Ovary (tissue), 10 donors: ENCODE measurements at places on chromosomes 2 and 18.

DNA sequence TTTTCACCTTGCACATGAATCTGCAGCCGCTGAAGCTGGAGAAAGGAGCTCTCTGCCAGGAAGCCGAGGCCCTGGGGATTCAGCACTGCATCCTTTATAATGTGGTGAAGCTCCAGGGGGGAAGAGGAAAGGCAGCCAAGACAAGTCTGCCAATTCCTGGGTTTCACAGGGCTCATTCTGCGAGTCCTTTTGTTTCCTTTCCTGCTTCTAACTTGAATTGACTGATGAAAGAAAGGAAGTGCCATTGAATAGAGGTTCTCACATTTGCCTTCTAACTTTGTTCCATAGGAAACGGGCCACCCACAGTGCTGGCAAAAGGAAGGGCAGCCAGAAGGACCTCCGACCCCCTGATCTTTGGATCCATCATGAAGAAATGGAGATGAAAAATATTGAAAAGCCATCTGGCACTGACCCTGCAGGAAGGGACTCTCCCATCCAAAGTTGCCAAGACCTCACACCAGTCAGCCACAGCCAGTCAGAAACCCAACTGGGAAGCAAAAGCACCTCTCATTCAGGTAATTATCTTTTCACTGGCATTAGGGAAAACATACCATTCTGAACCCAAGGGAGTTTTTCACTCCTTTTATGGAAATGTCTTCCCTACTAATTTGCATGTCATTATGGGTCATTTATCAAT lies 765.4 kb downstream of the MBD2 start:
- no peak for DNase-seq

GRCh38 chr2:41167014-41167413 lies 715.1 kb upstream of the SLC8A1 start:
- DNase-seq, result no peak

- peak; percentile 68 for DNase-seq
Measured at GRCh38 chr2:226791056-226791486, 8.5 kb downstream of the IRS1 start.

- DNase-seq, result no peak
Measured at GRCh38 chr2:170310876-170311502, 133.0 kb downstream of the MYO3B start.

GRCh38 chr2:39717067-39717466 lies 51.4 kb downstream of the TMEM178A start:
- no peak for DNase-seq

DNA sequence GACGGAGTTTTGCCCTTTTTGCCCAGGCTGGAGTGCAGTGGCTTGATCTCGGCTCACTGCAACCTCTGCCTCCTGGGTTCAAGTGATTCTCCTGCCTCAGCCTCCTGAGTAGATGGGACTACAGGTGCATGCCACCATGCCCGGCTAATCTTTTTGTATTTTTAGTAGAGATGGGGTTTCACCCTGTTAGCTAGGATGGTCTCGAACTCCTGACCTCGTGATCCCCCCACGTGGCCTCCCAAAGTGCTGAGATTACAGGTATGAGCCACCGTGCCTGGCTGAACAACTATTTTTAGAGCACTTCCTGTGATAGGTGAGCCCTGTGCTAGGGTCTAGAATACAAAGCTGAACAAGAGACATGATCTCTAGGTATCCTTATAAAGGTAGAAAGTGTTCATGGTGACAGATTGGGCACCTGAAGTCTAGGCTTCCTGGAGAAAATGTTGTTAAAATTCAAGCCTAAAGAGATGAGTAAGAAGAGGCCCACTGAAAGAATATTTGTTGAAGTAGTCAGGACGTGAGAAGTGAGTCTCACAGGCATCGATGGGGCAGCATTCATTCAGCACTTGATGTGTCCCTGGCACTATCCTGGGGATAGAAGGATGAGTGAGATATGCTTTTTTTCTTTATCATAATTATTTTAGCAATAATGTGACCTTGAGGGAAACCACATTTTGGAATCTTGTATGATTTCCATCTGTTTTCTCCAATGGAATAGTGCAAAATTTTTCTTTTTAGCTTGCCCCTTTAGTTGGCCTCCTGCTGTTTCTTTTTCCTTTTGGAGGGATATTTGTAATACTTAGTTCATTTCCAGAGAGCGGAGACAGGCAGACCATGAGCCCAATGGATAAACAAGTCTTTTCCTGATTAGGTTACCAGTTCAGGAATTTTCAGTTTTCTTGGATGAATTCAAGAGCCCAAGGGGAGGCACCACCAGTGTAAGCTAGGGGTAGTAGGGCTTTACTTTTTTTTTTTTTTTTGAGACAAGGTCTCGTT lies 5.1 kb downstream of the ZNF236 start:
- no peak for DNase-seq

GRCh38 chr2:109510136-109511028 lies 103.4 kb downstream of the SEPTIN10 start:
- peak; percentile 83 for DNase-seq

GRCh38 chr2:201532686-201533304 lies 81.3 kb downstream of the STRADB start:
- no peak for DNase-seq

GRCh38 chr2:231117922-231118613 lies 6.8 kb downstream of the HTR2B start:
- DNase-seq, result no peak

DNA sequence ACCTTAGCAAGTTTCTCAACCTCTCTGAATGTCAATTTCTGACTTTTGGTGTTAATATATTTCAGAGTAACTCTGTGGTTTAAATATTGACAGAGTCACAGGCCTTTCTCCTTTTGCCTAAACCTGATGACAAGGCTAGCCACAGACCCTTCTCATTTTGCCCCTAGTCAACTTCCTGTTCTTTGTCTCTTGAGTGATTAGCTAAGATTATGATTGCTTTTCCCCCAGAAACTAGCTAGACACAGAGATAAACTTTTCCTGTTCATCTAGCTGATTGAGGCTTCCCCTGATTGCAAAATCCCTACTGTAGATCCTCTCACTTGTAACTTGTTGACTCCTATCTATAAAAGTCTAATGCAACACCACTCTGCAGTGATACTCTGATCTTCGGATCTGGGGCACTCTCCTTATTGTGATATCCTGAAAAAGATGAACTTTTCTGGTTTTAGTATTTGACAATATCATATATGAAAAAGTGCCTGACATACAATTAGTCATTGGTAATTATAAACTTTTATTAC lies 241.4 kb downstream of the ZNF385B start:
- no peak for DNase-seq

- no peak for DNase-seq
Measured at GRCh38 chr2:240421381-240421780, 14.1 kb upstream of the GPC1 start.

GRCh38 chr2:12005886-12006681 lies 259.7 kb downstream of the LPIN1 start:
- DNase-seq, result no peak

DNA sequence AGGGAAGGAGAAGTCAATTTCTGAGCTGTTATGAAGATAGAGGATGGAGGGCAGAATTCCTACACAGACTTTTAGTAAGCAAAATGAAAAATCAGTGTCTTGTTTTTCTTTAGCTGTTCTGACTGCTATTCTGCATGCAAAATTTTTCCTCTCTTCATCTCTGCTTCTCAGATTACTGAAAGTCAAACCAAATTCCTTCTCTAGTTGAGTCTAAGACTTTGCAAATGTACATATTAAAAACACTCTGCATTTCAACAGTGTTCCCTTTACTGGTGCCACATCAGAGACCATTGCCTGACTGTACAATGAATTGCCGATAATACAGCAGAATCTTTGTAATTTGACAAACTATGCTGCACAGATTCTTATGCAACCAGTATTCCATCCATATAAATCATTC lies 198.8 kb downstream of the EXOC6B start:
- DNase-seq, result no peak

DNA sequence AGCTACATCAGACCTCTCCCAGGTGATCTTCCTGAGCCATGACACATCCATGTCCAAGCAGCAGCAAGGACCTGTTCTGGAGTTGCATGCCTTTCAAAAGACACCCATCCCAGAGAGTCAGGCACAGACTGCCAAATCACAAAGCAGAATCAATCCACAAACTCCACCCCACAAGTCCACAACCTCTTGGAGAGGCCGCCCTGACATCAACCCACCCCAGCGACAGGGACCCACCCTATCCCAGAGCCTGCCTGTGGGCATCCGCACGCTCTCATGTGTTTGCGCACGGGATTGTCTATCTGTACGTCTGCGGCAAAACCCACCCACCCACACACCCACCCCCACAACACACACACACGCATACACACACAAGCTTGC lies 11.9 kb downstream of the SMAD7 start:
- DNase-seq, result no peak

DNA sequence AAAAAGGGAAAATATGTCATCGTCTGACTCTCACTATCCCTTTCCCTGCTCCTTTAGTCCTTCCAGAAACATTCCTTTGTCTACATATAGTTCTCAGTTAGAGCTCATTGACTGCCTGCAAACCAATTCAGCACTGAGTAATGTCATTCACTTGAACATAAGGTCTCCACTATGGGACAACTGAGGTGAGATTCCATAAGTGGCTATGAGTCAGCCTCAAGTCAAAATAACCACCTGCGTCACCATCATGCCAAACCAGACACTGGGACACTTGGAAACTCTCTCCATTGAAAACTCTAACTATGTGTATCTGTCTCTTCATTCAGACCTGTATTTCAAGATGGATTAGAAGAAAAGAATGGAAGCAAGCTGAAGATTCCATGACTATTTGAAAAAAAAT lies 878.0 kb upstream of the PIK3C3 start:
- no peak for DNase-seq

GRCh38 chr2:61948661-61949457 lies 43.4 kb downstream of the COMMD1 start:
- DNase-seq, result no peak

DNA sequence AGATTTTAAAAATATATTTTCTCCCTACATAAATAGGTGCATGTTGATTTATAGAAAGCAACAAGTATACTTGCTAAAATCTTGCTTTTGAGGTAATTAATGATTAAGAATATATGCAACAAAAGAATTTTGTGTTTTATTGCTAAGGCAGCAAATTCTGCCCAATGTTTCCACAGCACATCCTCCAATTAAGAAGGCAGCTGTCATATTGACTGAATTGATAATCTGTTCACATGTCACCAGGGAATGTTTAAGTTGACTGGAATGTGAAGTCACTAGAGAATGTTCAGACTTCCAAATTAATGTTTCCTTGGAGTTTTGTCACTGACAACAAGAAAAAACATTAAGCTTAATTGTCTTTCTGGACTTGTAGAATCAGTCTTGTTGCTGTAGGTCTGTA lies 1602.7 kb upstream of the SLC39A10 start:
- no peak for DNase-seq

GRCh38 chr18:9101730-9102507 lies 580 bp upstream of the NDUFV2 start:
- no peak for DNase-seq

GRCh38 chr18:56035546-56035945 lies 447.6 kb upstream of the TCF4 start:
- DNase-seq, result no peak

DNA sequence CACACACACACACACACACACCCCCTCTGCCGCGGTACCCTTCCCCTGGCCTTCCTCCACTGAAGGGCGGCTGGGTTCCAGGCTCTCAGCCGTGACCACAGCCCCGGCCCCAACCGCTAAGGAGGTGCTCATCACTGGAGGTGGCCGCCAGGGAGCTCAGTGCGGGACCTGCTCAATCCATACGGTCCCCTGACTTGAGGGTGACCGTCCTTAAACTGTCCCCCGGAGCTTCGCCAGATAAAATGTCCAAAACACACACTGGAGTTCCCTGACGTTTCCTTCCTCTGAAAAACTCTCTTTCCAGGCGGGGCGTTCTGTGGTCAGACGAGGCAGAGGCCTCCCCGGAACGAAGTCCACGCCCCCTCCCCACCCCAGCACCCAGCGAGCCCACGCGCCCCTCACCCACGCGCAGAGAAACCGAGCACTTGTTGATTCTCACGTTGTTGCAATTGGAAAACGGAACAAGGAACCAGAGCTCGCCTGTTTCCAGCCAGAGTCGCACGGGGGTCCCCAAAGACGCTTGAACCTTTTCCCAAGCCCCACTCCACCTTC lies 1.4 kb downstream of the MBP start:
- DNase-seq, result peak; percentile 53

DNA sequence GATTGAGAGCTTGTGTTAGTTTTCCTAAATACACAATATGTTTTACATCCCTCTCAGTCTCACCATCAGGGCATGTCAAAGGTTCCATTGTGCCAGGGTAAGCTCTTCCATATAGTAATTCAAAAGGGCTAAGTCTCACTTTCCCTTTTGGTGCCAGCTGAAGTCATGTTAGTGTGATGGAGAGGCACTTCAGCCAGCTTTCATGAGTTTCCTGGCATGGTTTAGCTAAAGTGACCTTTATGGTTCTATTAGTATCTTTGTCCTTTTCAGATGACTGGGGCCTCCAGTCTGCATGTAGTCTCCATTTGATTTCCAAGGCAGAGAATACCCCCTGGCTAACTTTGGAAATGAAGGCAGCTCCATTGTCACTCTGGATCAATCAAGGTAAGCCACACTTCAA lies 27.2 kb downstream of the NAT8 start:
- no peak for DNase-seq

DNA sequence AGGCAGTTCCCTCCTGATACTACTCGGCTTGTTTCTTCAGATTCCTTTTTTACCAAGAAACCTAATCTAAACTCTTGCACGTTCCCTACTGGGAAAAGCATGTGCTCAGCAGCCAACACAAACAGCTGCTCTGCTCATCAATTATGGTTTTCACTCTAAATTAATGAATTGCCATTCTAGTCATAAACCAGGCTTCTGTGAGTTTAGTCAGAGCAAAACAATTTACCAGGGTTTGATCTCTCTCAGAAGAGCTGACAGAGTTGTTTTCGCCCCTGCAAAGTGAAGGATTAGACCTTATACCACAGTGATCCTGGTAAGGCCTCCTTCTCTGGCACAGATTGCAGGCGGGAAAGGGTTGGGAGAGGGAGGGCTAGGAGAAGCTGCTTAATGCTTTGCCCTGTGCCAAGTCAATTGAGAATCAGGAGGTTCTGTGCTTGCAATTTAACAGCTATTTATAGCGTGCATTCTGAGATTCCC lies 57.2 kb downstream of the REEP1 start:
- DNase-seq, result no peak

- peak; percentile 44 for DNase-seq
Measured at GRCh38 chr2:105358593-105358992, 21.3 kb downstream of the C2orf49 start.

GRCh38 chr2:197944416-197945096 lies 140.2 kb downstream of the PLCL1 start:
- DNase-seq, result no peak

- DNase-seq, result no peak
Measured at GRCh38 chr2:1606421-1607235, 137.7 kb downstream of the PXDN start.

DNA sequence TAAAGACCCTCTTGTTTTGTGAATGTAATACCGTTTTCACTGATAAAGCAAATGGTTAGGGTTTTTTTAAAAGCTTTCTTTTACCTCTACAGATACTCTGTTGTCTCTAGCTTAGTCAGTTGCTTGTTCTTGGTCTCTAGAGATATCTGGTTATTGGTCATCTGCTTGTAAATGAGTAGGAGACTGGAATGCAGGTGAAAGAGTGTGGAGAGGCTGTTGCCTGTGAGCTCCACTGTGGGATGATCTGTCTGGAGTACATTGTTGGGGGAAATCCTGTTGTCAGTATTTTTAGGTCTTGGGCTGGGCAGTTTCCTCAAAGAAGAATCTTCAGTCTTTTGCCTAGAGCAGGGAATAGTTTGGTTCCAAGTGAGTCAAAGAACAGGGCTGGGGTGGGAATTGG lies 67.7 kb downstream of the SMCHD1 start:
- DNase-seq, result no peak
